RWPE1 (cell line): ENCODE measurements at places on chromosomes 2 and 18.

DNA sequence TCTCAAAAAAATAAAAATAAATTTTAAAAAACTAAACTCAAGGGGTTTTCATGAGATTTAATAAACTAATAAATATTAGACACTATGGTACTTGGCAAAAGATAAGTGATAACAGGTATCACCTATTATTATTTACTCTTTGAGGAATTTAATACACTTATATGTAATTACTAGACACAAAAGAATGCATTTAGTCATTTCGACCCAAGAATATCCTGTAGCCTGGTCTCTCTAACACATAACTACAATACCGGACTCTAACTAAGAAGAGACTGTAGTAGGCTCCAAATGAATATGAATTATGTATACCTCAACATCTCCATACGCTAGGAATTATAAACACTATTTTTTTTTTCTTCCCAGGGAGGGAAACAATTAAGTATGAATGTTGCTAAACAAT is 850.7 kb downstream of the CPS1 start:
- no peak for DNase-seq

DNA sequence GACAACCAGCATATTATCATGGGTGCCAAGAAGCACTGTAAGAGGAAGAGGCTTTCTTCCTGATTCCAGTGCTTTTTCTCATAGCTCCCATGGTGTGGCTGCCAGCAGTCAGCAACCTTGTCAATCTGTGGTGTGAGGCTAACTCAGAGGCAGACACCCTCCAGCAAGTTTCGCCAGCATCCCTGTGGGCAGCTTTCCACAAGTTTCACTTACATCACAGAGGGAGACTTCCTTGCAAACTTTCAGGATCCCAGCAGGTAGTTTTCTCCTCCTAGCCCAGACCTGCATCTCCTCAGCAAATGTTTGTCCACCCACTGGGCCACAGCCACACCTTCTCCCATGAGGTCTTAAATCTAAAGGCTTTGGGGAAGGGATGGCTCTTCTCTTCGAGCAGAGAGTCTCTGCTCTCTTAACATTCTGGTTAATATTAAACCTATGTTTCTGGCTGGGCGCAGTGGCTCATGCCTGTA is 9.1 kb downstream of the DNAH7 start:
- DNase-seq = no peak

DNA sequence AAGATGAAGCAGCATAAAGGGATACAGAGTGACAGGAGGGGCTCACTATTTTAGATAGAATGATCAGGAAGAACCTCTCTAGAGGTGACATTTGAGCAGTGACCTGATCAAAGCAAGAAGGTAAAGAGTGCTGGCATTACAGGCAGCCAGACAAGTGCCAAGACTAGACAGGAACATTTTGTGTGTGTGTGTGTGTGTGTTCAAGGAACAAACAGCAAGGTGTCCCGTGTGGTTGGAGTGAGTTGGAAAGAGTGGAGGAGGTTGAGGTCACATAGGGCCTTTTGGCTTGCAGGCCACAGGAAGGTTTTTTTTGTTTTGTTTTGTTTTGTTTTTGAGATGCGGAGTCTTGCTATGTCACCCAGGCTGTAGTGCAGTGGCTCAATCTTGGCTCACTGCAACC is 25.7 kb downstream of the FZD5 start:
- no peak for DNase-seq

DNA sequence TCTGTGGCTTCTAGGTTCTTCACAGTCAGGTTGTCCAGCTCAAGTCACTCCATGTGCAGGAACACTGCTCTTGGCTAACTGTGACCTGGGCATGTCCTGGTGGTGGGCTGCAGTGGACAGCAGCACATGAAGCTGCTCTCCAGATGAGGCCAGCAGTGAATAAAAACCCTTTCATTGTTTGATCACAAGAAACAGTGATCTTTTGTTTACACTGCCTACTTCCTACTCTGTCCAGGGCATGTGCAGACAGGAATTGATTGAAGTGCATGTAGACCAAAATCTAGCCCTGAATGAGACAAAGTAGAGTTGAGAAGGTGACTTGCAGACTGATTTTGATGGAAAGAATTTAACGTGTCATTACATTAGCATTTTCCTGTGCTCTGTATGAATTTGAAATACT is 34.9 kb downstream of the BCL2L11 start:
- DNase-seq = peak; percentile 45

GRCh38 chr2:98519851-98520250 is 75.2 kb downstream of the INPP4A start:
- DNase-seq = no peak

DNA sequence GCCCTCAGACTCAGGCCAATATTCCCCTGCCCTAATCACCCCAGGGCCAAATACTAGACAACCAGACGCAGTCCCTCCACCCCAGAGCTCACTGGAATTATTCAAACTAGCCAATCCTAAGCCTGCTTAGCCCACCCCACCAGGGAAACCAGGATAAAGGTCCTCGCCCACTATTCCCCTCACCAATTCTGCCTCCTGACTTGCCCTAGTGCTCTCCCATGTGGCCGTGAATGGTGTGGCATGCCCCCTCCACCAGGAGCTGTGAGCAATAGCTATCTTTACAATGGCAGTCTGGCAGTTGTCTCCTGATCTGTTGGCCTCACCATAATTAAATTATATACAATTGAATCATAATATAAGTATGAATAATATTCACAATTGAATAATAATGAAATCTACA is 42.3 kb downstream of the FAM124B start:
- DNase-seq = no peak

GRCh38 chr2:55052129-55053061 is 2.1 kb upstream of the RTN4 start:
- DNase-seq = no peak

- no peak for DNase-seq
Observed at GRCh38 chr18:22557168-22557941, 139.6 kb upstream of the CTAGE1 start.

DNA sequence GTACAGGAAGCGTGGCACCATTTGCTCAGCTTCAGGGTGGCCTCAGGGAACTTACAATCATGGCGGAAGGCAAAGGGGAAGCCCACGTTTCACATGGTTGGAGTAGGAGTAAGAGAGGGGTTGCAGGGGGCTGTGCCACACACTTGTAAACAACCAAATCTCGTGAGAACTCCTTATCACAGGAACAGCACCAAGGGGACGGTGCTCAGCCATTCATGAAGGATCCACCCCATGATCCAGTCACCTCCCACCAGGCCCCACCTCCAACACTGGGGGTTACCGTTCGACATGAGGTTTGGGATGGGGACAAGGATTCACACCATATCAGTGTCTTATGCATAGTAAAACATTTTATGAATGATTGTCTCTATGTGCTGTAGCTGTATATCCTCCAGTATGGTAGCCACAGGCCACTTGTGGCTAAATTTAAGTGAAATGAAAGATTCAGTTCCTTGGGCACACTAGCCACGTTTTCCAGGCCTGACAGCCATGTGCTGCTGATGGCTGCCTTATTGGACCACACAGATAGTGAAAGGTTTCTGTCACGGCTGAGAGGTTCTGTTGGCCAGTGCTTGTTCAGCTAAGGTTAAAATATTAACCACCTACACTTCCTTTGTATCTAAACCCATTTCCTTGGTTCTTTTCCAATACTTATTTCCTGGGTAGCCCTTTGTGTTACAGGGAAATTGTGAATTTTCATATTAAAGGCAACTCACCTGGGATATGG is 77.3 kb downstream of the AGAP1 start:
- DNase-seq = no peak

GRCh38 chr2:43086451-43087221 is 139.8 kb downstream of the ZFP36L2 start:
- DNase-seq = peak; percentile 92

GRCh38 chr2:44433895-44434294 is 72.1 kb downstream of the CAMKMT start:
- DNase-seq = peak; percentile 35

- DNase-seq = peak; percentile 89
Observed at GRCh38 chr2:14516844-14517243, 115.7 kb upstream of the LRATD1 start.

- DNase-seq = no peak
Observed at GRCh38 chr18:45069546-45069945, 388.9 kb downstream of the SETBP1 start.

DNA sequence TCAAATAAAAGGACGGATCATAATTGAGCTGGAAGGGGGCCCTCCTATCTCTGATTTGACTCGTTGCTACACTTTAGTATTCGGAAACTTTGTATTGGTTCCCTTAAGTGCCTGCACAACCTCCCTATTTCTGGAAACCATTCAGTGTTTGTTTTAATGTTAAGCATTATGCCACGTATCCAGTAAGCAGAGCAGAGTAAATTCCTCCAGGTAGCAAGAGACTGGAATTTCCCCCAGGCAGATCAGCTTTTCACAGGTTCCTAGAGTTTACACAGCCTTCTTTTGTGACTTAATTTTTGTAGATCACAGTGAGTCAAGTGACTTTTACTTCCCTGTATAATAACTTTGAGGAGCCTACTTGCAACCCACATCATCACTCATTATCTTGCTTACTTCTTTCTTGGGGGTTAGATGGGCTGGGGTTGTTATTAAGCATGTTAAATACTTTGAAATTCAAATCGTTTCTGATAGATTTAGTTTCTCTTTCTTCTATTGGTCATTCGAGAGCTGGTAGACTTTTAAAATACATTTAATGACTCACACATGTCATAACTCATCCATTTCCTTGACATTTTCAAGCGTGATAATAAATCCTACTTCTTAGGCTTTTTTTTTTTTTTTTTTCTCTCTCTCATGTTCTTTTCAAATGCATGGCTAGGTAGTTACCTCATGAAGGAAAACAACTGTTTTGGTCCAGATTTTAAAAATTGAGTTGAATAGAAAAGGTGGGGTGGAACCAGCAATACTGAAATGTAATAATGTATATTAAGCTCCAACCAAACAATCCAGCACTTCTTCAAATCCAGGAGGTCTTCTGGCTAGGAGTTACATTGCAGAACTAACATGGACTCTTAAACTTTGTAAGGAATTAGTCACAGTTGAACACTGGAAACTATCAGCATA is 219.3 kb downstream of the NEDD4L start:
- DNase-seq = peak; percentile 46

DNA sequence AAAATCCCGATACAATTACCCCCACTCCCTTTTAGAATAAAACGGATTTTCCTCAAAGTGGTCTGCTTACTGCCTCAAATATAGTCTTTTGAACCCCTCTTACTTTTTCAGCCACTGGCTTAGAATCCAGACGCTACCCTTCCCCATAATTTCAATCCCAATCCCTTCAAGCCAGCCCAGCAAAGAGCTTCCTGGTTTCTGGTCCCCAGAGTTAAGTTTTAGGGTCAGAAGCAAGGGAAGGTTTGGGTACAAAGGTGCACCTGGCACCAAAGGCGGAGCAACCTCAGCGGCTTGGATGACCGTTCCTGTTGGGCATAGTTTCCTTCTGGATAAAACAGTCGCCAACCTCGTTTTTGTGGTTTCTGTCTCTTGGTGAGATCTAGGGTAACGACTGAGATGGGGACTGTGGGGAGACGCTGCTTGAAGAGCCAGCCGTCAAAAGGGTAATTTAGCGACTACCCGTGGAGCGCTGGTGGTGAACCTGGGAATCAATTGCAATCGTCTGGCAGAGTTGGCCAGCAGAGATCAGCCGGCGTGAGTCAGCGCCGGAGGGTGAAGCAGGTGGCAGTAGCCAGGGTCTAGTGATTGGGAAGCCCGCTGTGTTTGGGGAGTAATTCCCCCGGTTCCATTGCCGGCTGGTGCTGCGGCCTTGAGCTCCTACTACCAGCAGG is 1.6 kb downstream of the FEV start:
- DNase-seq = no peak

DNA sequence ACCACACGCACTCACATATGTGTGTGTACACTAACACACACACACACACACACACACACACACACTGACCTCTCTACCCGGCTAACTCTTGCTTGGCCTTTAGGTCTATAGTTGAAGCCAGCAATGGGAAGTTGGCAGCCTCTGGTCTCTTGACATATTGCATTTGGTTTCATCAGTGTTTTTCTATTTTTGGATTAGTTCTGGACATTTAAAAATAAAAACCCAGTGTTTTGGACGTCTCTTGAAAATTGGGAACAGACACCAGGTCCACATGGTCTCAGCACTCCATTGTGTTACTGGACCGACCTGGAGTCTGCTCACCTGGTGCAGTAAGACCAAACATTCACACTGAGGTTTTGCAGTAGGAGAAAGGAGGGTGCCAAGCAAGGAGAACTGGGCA is 50.4 kb upstream of the AFF3 start:
- DNase-seq = no peak

- DNase-seq = no peak
Observed at GRCh38 chr2:36655453-36655852, 41.1 kb upstream of the VIT start.

- DNase-seq = no peak
Observed at GRCh38 chr18:69127873-69128500, 272.7 kb upstream of the DOK6 start.

- DNase-seq = no peak
Observed at GRCh38 chr18:68298330-68298729, 416.6 kb downstream of the TMX3 start.

- DNase-seq = peak; percentile 7
Observed at GRCh38 chr2:24515335-24515734, 24.3 kb downstream of the NCOA1 start.

DNA sequence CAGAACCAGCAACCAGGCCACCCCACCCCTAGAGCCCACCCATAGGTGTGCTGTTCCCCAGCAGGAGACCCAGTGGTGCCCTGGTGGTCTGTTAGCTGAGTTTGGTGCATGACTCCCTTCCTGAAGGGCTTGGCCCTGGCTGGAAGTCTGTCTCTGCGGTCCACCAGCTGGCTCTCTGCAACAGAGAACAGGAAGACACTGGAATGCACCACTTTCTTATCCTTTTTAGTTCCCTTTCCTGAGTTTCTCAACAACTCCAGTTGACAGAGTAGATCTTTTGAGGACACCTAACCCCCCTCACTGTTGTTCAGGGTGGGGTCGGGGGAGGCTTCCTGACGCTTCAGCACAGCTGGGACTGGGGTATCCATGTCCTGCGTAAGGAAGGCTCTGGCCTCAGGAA is 11.9 kb upstream of the RPL37A start:
- DNase-seq = no peak

DNA sequence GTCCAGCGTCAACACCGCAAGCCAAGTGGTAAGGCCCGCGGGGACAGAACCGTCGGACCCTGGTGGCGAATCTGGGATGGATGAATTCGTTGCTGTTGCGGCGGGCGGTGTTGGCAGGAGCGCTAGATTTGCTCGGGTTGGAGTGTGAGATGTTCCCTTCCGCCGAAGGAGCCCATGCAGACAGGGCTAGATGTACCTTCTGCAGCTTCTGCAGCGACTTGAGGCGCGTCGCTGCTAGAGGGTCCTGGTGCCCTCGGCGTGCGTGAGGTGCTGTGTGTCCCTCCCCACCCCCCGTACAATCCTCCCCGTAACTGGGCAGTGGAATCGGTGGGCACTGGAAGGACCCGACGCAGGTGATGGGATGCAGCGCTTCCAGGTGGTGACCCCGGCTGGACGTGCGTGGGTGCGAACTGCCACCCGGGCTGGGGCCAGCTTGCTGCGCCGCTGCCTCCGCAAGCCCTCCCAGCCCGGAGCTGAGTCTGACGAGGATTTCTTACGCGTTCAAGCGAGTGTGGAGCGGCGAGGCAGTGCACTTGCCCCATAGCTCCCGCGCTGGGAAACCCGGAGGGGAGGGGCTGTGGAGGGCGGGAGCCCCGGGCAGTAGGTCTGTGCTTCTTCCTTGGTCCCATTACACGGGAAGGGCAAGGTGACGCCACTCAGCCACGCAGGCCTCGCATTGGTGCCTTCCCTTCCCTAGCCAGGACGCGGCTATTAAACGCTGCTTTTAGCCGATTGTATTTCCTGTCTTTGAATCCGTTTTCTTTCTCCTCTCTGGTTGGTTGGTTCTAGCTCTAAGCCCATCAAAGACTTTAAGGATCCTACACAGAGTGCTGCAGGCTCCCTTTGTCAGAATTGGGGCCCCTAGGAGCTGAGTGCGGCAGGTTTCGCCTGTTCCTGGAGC is 34.2 kb downstream of the CHRNA1 start:
- peak; percentile 4 for DNase-seq
